ENCODE measurements at places on chromosomes 12 and 14.

- no peak for DNase-seq
Measured at GRCh38 chr12:112798048-112798760, 6.7 kb downstream of the RPH3A start.

DNA sequence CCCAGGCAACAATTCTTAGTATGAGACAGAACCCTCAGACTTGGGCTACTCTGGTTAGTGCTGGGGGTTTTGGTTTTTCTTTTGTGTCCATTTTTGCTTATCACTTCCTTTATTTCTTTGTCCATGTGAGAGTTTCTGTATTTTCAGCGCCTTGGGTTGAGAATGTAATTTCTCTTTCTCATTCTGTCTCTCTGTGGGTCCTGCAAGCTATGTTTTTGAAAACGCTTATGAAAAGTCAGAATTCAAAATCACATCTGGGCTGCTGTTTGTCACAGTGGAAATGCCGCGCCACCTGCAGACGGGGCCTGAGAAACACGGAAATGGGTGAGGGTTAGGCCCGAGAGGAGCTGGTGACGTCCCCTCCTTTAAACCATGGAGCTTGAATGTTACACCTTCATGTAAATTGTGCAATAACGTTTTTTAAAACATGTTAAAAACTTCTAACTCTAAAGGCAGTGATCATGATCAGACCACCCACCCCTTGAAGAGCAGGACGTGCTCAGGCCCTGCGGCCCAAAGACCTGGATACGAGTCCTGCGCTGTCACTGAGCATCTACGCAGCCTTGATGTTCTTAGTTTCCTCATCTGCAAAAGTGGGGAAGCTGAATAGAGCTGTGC, 26.1 kb downstream of the JDP2 start:
- DNase-seq = peak; percentile 7

DNA sequence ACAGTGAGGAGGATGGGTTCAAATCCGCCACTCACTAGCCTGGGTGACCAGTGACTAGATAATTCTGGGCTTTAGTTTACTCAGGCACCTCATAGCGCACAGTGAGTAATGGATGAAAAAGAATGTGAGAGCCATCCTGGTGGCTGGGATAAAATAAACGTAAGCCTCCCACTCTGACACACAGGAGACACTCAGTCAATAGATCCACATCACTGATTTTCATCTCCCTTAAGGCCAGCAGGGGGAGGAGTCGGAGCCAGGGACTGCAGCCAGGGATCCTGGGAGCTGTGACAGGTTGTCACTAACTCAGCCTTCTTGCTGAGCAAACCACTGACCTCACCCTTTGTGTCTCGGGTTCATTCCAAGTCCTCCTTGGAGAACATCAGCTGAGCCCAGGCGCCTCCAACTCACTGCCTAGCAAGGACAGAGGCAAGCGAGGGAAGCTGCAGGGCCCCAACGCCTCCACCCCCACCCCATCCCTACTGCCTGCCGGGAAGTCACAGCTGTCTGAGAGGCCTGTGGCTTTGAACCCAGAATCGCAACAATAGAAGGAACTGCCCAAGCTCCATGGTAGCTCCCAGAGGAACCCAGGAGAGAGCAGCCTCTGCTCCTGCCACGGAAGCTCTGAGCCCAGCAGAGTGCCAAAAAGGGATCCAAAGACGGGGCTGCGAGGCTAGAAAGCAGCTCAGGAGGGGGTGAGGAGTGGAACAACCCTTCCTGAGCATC, 30.7 kb downstream of the PXN start:
- no peak for DNase-seq

- DNase-seq = no peak
Measured at GRCh38 chr12:117188961-117189724, 1.1 kb downstream of the FBXO21 start.

GRCh38 chr12:56632701-56633467, 2.8 kb upstream of the BAZ2A start:
- DNase-seq = no peak

GRCh38 chr12:52036587-52037171, 14.6 kb upstream of the NR4A1 start:
- DNase-seq = no peak

DNA sequence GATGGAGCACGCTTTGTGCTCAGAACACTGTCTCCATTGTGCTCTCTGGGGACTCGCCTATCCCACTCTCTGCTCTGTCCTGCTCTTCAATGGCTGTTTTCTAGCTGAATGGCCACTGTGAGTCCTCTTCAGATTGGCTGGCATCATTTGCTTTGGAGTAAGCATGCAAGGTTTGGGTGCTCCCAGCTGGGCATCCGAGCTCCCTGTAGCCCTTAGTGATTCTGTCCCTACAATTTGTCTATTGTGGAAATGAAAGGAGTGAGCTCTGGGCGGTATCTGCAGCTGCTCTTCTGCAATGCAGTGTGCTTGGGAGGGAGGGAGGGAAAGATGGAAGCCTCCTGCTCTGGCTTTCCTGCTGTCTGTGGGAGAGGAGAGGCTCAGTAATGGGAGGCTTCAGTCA, 84.8 kb downstream of the SMOC1 start:
- no peak for DNase-seq

GRCh38 chr12:106141452-106141851, 2.7 kb upstream of the NUAK1 start:
- no peak for DNase-seq

DNA sequence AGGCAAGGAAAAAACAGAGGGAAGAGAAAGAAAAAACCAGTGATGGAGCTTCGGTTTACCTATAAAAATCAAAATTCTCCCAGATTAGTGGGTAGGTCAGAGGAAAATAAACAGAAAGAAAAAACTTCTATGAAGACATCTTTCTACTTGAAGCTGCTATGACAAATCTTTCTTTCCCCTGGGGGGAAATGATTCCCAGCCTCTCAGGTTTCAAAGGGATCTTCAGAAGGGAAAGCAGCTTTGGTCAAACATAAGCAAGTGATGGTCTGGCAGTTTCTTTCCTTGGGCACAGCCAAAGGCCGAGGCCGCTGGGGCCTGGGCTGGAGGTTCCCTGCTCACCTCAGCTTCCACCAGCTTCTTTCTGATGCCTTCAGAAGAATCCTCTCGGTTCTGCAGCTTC, 104.5 kb downstream of the PRKAB1 start:
- no peak for DNase-seq

DNA sequence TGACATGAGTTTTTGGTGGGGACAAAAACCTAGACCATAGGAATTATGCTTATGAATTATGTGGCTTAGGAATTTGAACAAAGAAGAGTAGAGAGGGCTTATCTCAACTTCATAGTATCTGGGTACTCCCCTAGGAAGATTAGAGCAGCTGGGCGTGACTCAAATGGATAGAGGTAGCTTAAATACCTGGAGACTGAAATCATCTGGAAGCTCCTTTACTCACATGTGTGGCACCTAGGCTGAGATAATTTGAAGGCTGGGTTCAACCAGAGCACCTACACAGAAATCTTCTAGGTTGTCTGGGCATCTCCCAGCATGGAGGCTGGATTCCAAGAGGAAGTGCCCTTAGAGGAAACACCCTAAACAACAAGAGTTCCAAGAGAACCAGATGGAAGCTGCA, 393.9 kb downstream of the ADAMTS20 start:
- DNase-seq = no peak

DNA sequence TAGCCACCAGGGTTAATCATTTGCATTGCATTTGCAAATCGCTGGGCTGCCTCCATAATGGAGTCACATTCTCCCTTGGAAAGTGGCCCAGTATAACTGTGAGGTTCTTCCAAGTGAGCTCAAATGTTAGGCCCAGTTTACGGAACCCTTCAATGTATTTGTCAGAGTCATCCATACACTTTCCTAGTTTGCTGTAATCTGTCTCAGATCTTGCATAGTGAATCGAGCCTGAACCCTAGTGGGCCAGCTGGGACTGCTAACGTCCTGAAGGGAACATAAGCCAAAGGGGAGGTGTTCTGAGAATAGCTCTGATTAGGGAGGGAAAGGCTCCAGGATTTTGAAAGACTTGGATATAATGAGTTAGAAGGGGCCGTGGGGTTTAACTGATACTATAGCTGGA, 406.3 kb downstream of the SLC6A15 start:
- DNase-seq = no peak

DNA sequence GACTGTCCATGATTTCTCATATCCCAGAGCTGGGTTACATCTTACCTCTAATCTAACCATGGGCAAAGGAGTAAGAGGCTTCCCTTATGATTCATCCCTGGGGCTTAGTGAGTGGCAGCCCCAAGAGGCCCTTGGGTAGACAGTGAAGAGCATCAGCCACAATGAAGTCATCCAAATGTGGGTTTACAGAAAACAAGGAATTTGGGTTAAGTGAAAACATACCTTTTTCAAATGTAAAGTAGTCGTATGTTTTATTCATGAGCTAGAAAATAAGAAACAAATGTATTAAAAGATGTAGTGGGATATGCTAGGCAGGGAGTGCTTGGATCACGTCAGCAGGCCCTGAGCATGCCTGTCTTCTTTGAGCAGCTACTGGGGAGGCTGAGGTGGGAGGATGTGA, 54.0 kb upstream of the ELK3 start:
- DNase-seq = no peak

GRCh38 chr14:27727251-27727770, 1039.3 kb upstream of the FOXG1 start:
- no peak for DNase-seq

DNA sequence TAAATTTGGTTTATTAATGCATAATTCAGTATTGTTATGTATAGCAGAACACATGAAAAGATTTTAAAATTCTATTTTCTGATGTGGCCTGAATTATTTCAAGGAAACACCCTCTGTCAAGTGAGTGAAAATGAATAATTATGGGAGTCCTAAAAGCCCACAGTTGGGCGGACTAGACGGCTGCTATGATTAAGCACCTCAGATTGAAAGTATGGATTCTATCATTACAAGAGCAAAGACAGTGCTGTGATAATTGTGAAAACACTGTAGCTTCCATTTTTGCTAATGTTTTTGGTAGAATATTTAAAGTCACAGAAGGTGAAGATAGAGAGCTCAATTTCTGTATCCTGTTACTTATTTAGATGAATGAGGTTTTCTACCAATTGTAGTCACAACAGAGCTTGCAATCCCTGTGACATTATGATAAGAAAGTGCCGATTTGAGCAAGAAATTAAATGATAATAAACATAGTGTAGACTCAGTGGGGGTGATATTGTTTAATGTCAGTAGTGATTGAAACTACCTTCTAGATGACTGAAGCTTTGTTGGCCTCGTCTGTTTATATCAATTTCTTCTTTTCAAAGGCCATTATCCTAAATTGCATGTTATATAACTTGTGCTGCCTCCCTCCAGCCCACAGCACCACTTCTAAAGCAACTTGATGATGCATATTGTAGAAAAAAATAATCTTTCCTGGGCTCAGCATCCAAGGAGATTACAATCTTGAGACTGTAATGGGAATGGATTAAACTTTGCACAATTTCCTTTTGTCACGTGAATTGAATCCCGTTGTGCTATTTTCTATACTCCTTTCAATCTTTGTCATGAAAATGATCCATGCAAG, 359.8 kb downstream of the BTG1 start:
- no peak for DNase-seq

DNA sequence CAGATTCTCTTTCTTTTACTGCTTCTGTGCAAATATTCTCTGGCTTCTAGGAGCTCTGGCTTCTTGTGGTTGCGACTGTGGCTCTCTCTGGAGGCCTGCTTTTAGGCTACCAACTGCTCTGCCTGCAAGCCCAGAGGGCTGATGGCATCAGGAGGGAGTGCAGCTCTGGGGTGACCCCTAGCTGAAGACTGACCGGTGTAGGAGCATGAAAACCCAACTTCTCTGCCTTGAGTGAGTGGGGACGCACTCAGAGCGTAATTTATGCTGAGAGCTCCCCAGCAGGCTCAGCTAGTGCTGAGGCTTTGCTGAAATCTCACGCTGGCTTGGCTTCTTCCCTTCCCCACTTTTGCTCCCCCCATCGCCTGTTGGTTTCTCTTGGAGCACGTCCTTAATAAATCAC, 29.9 kb upstream of the RBM19 start:
- DNase-seq = no peak

Measured in stimulated activated CD4-positive, alpha-beta T cell treated with anti-CD3 and anti-CD28 coated beads, Interleukin-15, amount 100 ng/mL, for 48 hours (primary cell).